ENCODE measurements at places on chromosomes 13 and 19.

GRCh38 chr19:52028780-52029123 lies 573 bp upstream of the ZNF614 start:
- DNase-seq, result no peak

DNA sequence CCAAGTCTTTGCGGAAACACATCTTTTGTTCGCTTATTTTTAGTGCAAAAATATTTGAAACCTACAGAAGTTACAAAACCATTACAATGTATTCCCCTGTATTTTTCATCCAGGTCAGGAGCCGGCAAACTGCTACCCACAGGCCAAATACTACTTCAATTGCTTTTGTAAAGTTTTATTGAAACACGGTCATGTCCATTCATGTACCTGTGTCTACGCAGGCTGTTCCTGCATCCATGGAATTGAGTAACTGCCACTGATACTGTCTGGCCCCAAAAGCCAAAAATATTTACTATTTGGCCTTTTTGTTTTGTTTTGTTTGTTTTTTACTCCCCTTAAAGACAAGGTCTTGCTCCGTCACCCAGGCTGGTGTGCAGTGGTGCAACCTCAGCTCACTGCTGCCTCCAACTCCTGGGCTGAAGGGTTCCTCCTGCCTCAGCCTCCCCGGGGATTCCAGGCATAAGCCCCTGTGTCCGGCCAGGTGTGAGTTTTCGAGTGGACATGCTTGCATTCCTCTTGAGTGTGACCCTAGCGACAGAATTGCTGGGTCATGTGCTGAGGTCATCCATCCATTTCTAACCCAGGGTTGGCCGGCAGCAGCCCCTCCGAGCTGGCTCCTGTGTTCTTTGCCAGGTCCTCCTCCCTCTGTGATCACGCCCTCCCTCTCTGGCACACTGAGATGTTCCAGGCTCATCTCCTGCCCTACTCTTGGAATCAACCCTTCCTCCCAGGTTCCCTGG lies 10.9 kb upstream of the S1PR4 start:
- no peak for DNase-seq

- DNase-seq, result no peak
Measured at GRCh38 chr13:74751739-74752138, 617.5 kb upstream of the KLF12 start.

DNA sequence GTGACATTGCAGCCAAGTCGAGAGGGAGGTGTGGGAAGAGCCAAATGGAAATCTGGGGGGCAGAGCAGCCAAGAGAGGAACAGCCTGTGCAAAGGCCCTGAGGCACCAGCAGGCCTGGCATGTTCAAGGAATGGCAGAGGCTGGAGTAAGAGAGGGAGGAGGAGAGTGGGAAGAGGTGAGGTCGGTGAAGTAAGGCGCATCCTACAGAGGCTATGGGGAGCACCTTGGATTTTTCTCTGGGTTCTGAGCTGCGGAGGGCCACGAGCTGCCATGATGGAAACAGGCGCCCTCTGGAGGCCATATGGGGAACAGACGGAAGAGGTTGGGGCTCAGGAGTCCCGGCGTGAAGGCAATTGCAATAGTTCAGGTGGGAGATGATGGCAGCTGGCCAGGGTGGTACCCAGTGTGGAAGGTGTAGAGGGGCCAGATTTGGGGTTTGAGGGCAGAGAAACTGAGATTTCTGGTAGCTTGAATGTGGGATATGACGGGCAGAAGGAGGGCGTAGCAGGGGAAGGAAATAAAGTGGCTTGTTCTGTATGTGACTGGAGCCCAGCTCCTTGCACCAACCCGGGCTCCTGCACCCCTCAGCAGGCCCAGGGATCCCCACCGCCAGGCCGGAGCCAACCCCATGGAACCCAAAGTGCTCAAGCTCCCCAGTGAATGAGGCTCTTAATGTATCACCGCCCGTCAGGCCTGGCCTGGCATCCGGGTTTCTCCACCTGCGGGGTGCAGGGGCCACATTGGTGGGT lies 20.5 kb upstream of the STRN4 start:
- DNase-seq, result no peak

GRCh38 chr13:103350147-103350546 lies 283.9 kb upstream of the SLC10A2 start:
- DNase-seq, result no peak
